ENCODE measurements at places on chromosomes 16 and 17.

- no peak for DNase-seq
Measured at GRCh38 chr17:9410301-9410700, 165.3 kb downstream of the STX8 start.

- no peak for DNase-seq
Measured at GRCh38 chr16:13873835-13874438, 46.0 kb upstream of the ERCC4 start.

- DNase-seq, result no peak
Measured at GRCh38 chr16:80367037-80367658, 173.6 kb upstream of the DYNLRB2 start.

GRCh38 chr17:42980766-42981397 is 517 bp downstream of the RUNDC1 start:
- DNase-seq, result peak; percentile 83

DNA sequence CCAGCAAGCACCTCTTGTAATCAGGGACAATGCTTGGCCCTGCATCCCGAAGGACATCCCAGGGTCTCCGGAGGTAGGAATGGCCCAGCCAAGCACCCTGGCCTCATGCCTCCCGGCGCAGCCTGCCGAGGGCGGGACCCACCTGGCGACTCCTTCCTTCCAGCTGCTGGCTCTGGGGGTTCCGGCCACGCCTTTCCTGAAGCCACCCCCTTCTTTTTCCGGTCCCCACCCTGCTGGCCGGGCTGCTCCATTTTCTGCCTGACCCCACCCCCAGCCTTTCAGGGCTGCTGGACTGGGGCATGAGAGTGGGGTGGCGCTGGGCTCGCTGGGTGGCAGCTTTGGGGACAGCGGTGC is 22.5 kb upstream of the CIBAR2 start:
- DNase-seq, result no peak

- DNase-seq, result no peak
Measured at GRCh38 chr17:78735832-78736525, 46.1 kb downstream of the CYTH1 start.
